Dermis blood vessel endothelial cell (primary cell): ENCODE measurements at places on chromosomes 11 and 22. TPM values are rescaled to one million over a fixed set of nuclear protein-coding genes. Genes with fewer than 3 reads are reported as not detected.

GRCh38 chr11:75547617-75548058, 14.4 kb upstream of the SERPINH1 start:
- peak; percentile 85 for DNase-seq

- no peak for DNase-seq
Observed at GRCh38 chr11:17581036-17581731, 34.1 kb downstream of the OTOG start.

- peak; percentile 46 for DNase-seq
Observed at GRCh38 chr11:94132152-94132558, 3.5 kb downstream of the PANX1 start.

DNA sequence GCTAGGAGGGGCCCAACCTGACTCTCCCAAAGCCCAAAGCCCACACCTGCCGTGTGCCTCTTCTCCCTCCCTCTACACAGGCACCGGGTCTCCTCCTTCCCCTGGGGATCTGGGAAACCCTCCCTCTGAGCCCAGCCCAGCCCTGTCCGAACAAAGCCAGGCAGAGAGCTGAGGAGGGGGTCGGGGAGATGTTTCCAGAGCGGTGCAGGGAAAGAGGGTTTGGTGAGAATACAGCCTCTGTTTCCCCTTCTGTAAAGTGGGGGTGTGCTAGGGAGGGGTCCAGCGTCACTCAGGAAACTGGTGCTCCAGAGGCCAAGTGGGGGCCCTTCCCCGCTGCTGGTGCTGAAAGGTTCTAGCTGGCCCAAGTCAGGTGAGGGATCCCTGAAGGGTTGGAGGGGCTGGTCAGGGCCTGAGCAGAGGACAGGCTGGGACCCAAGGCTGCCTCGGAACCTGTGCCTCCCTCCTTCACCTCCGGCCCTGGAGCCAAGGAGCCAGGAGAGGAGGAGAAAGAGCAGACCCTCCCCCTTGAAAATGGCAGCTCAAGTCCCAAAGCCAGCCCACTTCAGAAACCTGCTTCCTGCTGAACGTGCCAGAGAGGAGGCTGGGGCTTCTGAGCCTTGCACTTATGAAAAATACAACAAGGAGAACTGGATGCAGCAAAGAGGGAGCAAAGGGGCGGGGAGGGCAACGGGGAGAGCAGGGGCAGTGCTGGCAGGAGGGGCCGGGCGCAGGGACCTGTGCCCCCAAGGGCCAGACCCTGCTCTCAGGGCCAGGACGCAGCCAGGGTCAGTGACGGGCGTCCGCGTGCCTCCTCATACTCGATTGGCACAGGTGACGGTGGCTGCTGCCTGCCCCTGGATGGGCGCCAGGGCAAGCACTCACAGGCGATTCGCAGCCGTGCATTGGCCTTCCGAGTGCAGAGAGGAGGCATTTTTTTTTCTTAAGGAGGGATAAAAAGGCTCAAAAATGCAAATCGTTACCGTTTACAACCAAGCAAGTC, 43.2 kb downstream of the MACROD1 start:
- DNase-seq: no peak

DNA sequence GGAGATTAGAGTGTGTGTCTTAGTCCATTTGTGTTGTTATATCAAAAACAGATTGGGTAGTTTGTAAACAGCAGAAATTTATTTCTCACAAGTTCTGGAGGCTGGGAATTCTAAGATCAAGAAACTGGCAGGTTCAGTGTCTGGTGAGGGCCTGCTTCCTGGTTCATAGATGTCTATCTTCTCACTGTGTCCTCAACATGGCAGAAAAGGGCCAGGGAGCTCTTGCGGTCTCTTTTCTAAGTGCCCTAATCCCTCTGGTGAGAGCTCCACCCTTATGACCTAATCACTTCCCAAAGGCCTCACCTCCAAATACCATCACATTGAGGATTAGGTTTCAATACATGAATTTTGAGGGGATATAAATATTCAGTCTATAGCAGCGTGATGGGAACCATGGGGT, 25.5 kb upstream of the AMOTL1 start:
- no peak for DNase-seq

- no peak for DNase-seq
Observed at GRCh38 chr11:7894251-7894650, 36.8 kb downstream of the OR10A6 start.

DNA sequence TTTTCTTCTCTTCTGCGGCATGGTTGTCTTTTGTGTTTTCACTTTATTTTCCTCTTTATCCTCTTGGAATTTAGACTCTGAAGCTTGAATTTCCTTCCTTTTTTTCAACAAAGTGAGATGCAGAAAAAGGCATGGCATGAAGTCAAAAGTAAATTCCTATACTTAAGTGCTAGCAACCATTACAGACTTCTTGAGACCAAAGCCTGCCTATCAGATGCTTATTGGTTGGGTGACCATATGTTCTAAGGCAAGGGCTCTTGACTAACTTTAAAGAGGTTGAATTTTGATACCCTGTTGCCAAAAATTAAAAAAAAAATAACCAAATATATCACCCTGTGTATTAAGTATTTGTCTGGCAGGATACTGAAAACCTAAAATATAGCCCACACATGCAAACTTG, 237.4 kb downstream of the TMEM135 start:
- DNase-seq: no peak

GRCh38 chr22:43185860-43186261, 1.1 kb downstream of the TTLL12 start:
- DNase-seq: peak; percentile 65

GRCh38 chr11:3857628-3858027, 2.2 kb downstream of the STIM1 start:
- DNase-seq: no peak

Gene PGA5
- total RNA-seq: not detected in 2 replicates

Gene OSBP2
- 14.4 and 18.0 TPM in 2 replicates for total RNA-seq

Gene GGTLC3
- not detected in 2 replicates for total RNA-seq

Gene PYGM
- total RNA-seq: 0.23 and 0.34 TPM in 2 replicates
